Stimulated activated CD4-positive, alpha-beta T cell treated with anti-CD3 and anti-CD28 coated beads, Interleukin-1b, Interleukin-23, amount 100 ng/mL, for 4 hours (primary cell): ENCODE measurements at places on chromosomes 16 and 17.

GRCh38 chr17:41382394-41382793 lies 288 bp upstream of the KRT34 start:
- DNase-seq, result no peak

GRCh38 chr17:17146786-17147406 lies 59.2 kb downstream of the PLD6 start:
- DNase-seq, result peak; percentile 25

- no peak for DNase-seq
Measured at GRCh38 chr17:17739388-17740066, 58.3 kb downstream of the RAI1 start.

DNA sequence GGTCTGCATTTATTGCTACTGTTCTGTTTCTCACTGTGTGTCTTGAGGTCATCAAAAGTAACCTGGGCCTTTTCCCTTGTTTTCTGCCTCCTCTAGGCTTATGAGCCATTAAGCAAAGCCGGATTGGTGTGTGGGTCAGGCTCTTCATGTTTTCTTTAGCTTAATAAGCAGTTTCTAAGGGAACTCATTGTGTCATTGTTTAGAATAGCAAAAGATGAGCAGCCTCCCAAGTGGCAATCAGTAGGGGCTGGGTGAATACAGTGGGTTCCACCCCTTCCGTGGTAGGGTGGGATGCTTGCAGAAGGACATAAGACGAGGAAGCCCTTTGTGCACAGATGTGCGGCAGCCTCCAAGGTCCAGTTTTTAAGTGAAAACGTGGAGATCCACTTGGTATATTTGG lies 34.5 kb downstream of the ABCC1 start:
- DNase-seq, result no peak

DNA sequence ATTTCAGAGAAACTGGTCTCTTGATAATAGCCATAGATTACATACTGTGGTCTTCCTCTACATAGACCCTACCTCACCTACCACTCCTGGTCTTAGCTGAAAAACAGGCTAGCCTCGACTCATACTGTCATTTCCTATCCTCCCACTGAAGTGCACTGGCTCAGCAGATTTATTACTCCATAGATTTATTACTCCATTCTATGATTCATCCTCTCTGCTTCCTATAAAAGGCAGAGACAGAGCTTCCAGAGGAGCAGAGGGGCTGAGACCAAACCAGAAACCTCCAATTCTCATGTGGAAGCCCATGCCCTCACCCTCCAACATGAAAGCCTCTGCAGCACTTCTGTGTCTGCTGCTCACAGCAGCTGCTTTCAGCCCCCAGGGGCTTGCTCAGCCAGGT lies at the start of gene CCL7:
TSS of gene CCL7 (plus strand) at position 253 of the 400 bp plus-strand sequence. CDS start at position 323, 70 bp downstream.
- no peak for DNase-seq

DNA sequence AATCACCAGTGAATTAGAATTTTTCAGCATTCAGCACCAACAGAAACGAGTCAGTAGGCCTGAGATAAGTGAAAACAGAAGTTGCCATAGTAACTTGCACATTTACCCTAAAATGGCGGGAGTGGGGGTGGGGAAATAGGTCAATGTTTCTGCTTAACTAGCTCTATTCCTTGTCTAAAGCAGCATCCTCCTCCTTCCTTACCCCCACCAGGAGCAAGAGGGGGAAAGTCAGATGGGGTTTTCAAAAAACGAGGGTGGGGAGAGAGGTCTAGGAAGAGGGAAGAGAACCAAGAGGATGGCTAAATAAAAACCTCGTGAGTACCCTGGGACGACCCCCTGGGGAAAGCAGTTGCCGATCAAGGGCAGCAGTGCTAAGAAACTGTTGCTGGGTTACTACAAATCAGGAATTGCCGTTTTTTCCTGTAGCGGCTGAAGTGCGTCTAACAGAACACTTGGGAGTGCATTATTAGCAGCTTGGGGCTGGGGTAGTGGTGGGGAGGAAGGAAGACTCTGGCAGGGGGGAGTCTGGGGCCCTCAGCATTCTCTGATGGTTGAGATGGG lies 34.4 kb upstream of the MNT start:
- no peak for DNase-seq

- peak; percentile 16 for DNase-seq
Measured at GRCh38 chr17:5526821-5527598, 40.6 kb downstream of the MIS12 start.

DNA sequence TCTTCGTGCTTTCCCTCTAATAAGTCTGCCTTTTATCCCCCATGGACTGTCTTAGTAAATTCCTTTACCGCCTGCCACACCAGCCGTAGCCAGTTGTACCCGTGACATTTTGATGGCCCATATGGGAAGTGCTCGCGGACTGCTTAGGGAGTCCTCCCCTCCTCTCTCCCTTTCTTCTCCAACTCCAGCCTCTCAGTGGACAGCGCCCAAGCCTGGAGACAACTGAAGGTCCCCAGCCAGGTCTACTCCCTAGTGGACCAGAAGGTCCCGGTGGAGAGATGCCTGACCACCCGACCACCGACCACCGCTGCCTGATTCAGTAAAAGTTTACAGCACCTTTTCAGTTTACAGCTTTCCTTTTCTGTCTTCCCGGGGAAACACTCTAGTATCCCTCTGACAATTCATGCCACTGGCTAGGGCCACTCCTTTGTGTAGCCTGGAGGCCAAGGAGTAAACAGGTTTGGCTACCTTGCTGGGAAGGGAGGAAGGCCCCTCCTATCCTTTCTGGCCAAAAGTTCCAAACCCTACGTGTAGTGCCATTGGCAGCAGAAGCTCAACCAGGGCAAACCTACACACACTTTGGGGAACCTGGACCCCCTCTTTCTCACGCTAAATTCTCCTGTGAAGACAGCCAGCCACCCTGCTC lies 18.0 kb downstream of the CTRB2 start:
- no peak for DNase-seq

DNA sequence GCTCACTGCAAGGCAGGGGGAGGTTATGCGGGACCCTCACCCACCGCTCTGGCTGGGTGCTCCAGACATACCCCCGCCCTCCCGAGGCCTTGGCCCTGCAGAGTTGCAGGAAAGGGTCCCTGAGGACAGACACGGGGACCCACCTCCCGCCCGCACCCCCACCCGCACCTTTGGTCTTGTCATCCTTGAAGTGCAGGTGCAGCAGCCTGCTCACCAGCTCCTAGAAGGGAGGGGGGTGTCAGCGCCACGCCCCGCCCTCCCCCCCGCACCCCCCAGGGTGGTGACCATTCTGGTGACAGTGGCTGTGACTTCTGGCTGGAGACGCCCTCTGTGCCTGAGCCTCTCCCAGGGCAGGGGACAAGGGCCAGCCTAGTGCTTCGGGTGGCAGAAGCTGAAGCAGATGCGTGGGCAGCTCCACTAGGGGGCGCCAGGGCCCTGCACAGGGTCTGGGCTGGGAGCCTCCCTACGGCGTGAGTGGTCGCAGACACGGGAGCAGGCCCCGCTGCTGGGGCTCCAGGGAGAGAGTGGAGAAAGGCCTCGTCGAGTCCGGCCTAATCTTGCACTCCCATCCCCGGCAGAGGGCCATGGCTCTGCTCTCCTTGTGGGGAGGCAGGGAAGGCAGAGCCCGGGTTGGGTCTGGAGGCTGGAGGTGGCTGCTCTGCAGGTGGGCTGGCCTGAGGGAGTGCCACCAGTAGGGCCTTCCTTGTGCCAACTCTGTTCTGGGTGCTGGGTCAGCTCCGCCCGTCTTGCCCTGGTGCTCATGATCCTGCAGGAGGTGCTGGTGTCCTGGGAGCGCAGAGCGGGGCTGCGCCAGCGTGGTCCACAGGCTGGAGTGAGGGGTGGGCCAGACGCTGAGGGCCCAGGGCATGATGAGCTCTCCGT lies 2.7 kb downstream of the CENPX start:
- DNase-seq, result peak; percentile 69

GRCh38 chr16:49201118-49201517 lies 80.5 kb downstream of the CBLN1 start:
- no peak for DNase-seq

DNA sequence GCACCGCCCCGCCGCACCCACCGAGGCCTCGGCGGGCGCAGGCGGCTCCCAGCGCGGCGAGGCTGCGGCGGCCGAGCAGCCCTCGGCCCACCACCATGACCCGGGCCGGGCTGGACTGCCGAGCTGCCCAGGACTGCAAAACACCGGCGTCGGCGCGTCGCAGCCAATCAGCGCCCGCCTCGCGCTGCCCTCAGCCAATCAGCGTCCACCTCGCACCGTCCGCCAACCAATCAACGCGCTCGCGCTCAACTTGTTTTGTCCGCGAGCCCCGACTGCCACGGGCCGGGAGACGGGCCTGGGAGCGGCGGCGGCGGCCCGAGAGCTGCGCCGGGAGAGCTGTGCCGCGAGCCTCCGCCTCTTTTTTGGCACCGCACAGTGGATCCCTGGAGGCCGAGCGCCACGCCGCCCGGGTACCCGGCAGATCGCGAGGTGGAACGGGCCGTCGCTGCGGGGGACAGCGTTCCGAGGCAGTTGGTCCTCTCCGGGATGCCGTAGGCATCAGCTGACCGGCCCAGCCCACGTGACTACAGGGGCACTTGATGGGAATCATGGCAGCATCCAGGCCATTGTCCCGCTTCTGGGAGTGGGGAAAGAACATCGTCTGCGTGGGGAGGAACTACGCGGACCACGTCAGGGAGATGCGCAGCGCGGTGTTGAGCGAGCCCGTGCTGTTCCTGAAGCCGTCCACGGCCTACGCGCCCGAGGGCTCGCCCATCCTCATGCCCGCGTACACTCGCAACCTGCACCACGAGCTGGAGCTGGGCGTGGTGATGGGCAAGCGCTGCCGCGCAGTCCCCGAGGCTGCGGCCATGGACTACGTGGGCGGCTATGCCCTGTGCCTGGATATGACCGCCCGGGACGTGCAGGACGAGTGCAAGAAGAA lies at the start of the genes FAHD1 and HAGH:
TSS of gene FAHD1 (plus strand) at position 516 of the 883 bp plus-strand sequence. CDS start at position 549, 33 bp downstream.
TSS of gene HAGH (minus strand) at position 135 of the 883 bp plus-strand sequence. CDS start at position 97, 38 bp downstream.
- peak; percentile 83 for DNase-seq

DNA sequence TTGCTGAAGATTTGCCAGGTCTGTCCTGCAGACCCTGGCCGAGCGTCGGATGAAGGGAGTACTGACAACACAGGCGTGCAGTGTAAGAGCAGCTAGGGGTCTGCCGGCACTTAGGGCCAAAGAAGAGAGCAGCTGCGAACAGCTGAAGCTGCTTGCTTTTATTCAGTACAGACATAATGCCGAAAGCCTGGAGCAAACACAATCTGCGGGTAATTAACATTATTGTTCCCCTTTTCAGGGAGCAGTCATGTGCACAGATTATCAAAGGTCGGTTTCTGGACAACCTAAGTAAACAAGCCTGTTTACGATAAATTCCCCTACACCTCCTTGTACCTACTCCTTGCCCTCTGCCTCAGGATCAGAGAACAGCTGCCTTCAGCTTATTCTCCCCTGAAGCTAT lies 12.0 kb upstream of the KRT23 start:
- no peak for DNase-seq

DNA sequence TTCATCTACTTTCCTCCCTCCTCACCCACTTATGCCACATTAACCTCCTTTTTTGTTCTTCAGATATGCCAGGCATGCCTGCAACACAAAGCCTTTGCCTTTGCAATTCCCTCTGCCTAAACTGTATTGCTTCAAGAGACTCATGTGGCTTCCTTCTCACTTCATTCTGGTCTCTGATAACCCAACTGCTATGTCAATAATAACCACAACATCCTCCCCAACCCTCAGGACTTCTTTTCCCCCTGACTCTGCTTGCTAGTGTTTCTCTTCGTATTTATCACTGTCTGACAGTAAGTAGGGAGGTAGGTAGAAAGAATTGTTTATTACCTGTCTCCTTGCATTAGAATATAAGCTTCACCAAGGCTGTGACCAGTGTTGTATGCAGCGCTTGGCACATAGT lies 22.4 kb downstream of the RBL2 start:
- DNase-seq, result no peak

DNA sequence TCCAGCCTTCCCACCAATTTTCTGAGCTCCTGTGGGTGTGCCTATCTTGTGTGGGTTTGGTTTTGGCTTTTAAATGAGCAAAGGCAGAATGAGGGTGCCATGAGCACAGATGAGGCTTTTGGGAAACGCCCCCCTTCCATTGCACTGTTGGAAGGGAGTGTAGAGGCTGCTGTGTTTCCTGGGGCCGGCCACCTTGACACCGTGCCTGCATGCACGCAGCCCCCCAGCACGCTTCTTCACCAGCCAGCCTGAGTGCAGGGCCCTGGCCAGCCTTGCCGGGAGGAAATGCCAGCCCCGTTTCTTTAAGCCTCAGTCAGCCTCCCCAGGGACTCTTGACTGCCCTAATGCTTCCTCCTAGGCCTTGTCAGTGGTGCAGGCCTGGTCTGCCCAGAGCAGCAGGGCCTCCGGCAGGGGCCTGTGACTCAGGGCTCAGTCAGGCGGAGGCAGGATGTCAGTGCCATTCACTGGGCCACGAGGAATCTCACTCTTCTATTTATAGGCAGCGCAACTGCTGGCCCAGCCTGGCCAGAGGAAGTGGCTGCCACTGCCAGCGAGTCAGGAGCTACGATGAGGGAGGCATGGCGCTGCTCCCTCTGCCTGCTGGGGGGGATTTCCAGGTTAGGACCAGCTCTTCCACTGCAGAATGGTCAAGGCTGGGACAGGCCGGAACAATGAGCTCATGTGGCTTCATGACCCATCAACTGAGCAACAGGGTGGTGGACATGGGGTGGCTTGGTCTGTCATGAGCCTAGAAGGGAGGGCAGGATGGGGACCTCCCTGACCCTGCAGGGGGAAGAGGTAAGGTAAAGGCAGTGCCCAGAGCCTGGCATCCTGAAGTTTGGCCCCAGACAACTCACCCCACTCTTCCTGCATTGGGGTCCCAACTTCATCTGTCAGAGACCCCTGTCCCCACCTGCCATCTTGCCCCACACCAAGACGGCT lies 205.2 kb downstream of the RAB11FIP4 start:
- DNase-seq, result no peak

GRCh38 chr16:4214215-4214621 lies 27.7 kb downstream of the SRL start:
- DNase-seq, result no peak

GRCh38 chr16:12025472-12025871 lies 48.9 kb downstream of the SNX29 start:
- no peak for DNase-seq

DNA sequence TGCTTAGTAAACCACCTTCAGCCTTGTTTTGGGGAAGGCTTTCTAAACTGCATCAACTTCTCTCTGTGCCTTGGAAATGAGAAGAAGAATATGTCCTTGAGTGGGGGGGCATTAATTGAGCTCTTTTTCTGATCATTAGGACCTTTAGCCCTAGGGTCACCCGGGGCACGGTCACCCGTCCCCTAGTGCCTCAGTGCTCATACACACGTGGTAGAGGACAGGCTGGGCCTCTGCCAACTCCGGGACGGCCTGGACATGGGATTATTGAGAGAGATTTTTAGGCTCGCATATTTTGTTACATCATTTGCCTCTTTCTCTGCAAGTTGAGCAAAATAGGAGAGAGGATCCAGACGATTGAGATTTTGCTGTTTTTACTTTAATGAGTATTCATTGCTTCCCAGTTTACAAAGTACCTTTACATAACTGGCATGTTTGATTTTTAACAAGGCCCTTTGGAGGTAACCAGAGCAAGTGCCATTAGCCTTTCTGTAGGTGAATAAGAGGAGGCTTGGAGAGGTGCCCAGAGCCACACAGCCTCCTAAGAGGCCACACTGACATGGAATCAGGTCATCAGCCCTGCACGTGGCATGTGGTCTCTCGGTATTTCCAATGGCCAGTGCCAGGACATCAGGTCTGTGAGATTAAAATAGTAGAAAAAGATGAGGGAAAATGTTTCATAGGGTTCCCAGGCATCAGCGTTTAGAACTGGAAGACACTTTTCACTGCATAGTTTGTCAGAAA lies 11.1 kb downstream of the PMM2 start:
- DNase-seq, result no peak
